Calu3 (cell line): ENCODE measurements at places on chromosomes 4 and X. TPM values are rescaled to one million over a fixed set of nuclear protein-coding genes. Genes with fewer than 3 reads are reported as not detected.

Gene JADE3
- total RNA-seq, result 14.8 and 17.0 TPM in 2 replicates

Gene HOPX
- not detected in 2 replicates for total RNA-seq

Gene XAGE3
- total RNA-seq, result not detected in 2 replicates

Gene PCDH19
- total RNA-seq, result 0.02 and 0.50 TPM in 2 replicates

Gene MAP9
- 9.4 and 10.3 TPM in 2 replicates for total RNA-seq

Gene RIBC1
- total RNA-seq, result 1.2 and 1.6 TPM in 2 replicates

Gene ZBTB49
- total RNA-seq, result 3.3 and 5.9 TPM in 2 replicates

Gene UNC5C
- total RNA-seq, result not detected in 2 replicates

Gene PAGE4
- not detected in 2 replicates for total RNA-seq

Gene PRPS1
- 62.5 and 72.5 TPM in 2 replicates for total RNA-seq

Gene IQSEC2
- 14.1 and 15.2 TPM in 2 replicates for total RNA-seq

Gene BEX1
- 9.2 and 12.9 TPM in 2 replicates for total RNA-seq

Gene RAI2
- 0.33 and 0.98 TPM in 2 replicates for total RNA-seq

Gene IRS4
- total RNA-seq, result 0.10 TPM in 1 of 2 replicates, not detected in the other

Gene BEND2
- not detected in 2 replicates for total RNA-seq
